ENCODE measurements at places on chromosomes 2 and 18.
A peak's percentile ranks its signal among the peaks of the same experiment; 100 is the strongest.

- DNase-seq = no peak
These were observed 148.6 kb downstream of the FAM210A start for GRCh38 chr18:13577781-13578180.

- no peak for DNase-seq
These were observed 74.4 kb upstream of the MAP4K4 start for GRCh38 chr2:101623031-101623521.

DNA sequence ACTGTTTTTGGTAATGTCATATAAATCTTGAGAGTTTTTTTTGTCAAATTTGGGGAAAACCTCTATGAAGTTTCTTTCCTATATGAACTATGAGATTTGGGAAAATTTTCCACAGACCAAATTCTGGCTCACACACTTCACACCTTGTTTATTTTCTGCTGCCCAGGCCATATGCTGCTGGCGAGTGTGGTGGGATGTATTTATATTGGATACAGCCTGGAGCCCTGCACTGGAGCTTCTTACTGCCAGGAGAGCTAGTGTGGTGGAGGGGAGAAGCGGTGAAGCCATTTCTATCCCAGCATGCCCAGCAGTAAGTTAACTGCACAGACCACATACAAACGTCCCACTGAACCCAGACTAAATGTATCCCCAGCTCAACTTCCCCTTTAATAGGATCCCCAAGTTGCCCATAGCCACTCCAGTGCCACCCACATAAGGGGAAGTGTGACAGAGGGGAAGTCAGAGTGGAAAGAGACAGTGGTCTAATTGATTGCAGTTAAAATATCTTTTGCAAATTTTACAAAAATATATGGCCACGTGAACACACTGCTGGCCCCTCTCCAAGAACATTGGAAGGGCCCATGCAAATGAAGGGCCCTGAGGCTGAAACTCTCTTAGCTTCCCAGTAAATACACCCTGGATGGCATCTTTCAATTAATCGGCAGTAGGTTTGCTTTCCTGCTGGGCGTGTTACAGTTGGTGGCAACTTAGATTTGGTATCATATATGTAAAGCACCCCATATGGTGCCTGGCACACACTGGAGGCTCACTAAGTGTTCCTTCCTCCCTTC is 146.6 kb upstream of the ITGA6 start:
- DNase-seq = no peak

- DNase-seq = no peak
These were observed 24.0 kb downstream of the CFAP210 start for GRCh38 chr2:169670215-169670651.

GRCh38 chr2:188811522-188811921 is 162.7 kb upstream of the COL3A1 start:
- no peak for DNase-seq

DNA sequence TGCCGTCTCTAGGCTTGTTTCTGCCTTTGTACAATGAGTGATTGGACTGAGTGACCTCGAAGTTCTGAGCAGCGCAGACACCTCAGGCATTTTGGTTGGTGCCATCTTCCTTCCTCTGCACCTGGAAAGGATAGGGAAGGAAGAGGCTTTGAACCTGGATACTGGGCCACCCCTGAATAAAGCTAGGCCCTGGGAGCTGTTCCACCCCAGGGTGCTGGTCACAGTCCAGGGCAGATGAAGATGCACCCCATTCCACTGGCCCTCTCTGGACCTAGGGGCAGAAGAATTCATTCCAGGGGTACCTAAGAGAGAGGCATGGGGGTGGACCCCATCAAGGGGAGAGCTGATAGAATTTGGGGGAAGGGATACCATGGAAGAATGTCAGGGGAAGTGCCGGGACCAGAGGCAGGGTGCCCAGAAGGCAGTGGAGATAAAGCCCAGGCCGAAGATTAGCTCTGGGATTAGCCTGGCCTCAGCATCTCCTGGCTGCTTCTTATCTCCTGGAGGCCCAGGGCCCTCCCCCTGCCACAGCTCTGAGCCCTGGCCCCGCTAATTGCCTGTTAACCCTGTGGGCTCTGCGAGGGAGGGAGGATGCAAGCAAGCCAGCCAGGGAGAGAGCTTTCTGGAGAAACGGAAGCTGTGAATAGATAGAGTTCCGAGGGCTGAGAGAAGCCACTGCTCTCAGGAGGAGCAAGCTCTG is 11.4 kb downstream of the ASIC4 start:
- no peak for DNase-seq

DNA sequence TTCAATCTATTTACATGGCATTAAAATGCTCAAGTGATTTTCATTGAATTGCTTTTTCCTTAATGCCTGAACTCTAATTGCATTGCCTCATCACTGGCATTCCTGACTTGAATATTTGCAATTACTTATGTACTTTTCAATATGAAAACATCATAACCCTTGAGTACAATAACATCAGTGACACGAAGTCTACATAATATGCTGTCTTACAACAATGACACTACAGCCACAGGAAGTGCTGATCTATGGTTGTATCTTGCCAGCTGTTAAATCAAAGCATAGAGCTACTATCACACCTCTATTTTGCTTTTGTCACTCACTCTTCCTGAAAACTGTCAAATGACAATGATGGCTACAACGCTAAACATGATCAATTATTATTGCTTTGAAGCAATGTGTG is 156.9 kb downstream of the CCDC102B start:
- no peak for DNase-seq

DNA sequence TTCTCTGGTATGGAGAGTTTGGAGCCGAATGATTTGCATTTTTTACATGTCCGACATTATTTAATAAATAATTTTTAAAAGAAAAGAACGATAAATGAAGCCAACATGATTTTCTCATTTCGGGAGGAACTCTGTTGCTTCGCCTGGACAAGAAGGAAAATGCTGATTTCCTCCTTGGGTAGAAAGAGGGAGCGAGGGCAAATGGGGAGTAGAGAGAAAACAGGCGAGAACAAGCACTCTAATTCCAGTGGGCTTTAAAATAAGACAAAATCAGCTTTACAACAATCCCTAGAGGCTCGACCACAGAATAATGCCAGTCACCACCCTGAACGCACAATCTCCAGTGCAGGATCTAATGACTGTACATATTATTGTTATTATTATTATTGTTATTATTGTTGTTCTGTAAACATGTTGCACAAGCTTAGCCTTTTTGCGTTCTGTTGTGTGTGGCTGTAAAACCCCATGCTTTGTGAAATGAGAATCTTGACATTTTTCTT is 3.7 kb downstream of the DLX1 start:
- DNase-seq = no peak

- DNase-seq = no peak
These were observed 791.3 kb downstream of the PLCL1 start for GRCh38 chr2:198595721-198596120.

GRCh38 chr2:237223201-237223861 is 137.6 kb downstream of the COPS8 start:
- peak; percentile 53 for DNase-seq

DNA sequence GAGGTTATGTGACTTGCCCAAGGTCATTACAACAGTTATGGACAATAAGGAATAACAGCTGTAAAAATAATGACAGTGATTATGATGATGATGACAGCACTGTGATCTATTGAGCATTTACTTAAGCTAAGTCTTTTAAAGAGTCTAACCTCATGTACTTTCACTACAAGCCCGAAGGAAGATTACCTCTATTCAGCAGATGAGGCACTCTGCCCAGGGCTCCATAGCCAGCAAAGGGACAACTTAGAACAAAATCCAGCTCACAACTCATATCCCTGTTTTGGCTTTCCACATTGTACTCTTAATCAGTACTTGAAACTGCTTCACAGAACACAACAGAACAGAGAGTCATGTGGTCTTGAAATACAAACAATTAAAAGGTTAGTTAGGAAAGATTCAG is 290.2 kb downstream of the ZNF385B start:
- no peak for DNase-seq

GRCh38 chr2:179561702-179562101 is 297.1 kb upstream of the SESTD1 start:
- DNase-seq = no peak

- no peak for DNase-seq
These were observed 120.3 kb downstream of the ACOXL start for GRCh38 chr2:110852541-110853263.

DNA sequence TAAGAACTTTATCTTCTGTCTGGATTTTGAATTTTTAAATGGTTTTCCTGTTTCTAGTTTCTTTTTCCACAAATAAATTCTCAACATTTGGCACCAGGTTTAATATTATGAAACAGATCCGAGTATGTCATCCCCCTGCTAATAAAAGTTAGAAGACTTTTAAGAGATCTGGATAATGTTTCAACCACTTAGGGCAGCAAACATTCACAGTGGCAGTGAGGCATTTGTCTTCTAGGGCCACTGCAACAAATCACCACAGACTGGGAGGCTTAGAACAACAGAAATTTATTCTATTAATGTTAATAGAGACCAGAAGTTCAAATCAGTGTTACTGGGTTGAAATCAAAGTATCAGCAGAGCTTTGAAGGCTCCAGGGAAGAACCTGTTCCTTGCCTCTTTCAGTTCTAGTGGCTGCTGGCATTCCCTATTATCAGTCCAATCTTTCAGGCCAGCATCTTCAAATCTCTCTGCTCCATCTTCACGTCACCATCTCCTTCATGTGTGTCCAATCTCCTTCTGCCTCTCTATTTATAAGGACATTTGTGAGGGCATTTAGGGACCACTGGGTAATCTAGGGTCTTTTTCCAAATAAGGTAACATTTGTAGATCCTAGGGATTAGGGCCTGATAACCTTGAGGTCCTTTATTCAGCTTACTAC is 23.4 kb downstream of the ACSL3 start:
- no peak for DNase-seq

- DNase-seq = no peak
These were observed 19.8 kb downstream of the MAP4K4 start for GRCh38 chr2:101717071-101717845.

GRCh38 chr2:54722641-54723040 is 821 bp upstream of the EML6 start:
- DNase-seq = no peak

GRCh38 chr18:45161850-45162249 is 453.4 kb upstream of the SLC14A2 start:
- no peak for DNase-seq

GRCh38 chr2:16395601-16396000 is 270.0 kb downstream of the CYRIA start:
- DNase-seq = no peak
